ENCODE measurements at places on chromosomes 7 and 10.

DNA sequence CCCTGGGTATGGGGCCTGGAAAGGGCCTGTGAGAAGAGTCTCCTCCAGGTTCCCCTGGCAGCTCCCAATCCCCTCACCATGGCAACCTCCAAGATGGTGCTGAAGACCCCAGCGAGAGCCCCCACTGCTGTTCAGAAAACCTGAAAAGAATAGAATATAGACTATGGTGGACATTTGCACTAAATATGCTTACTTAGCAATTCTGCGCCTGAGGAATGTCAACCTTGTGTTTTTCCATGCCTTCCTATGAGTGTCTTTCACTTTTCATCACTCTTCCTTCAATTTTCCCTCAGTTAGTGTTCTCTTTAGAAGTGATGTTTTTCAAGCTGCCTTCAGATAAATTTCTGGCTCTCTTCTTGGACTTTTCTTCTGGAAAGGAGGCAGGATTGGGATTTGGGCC lies 589.2 kb downstream of the LRMDA start:
- DNase-seq, result no peak

- no peak for DNase-seq
Observed at GRCh38 chr10:84089162-84089561, 50.1 kb upstream of the GHITM start.

DNA sequence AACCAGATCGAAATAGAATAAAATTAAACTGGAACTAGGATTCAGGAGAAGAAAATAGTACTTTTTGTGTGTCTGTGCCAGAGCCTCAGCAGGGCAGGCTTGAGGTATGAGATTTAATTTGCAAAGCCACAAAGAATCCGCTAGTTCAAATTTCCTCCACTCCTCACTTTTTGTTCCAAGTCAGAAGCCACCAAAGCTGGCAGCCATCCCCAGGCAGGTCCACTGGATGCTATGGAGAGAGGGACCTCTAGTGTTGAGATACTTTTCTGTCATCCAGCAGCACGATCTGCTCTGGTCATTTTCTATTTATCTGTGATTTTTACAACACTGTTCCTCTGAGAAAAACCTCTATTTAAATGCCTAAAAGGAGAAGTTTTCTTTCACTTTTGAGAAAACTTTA lies 147.9 kb upstream of the FRMD4A start:
- DNase-seq, result no peak

DNA sequence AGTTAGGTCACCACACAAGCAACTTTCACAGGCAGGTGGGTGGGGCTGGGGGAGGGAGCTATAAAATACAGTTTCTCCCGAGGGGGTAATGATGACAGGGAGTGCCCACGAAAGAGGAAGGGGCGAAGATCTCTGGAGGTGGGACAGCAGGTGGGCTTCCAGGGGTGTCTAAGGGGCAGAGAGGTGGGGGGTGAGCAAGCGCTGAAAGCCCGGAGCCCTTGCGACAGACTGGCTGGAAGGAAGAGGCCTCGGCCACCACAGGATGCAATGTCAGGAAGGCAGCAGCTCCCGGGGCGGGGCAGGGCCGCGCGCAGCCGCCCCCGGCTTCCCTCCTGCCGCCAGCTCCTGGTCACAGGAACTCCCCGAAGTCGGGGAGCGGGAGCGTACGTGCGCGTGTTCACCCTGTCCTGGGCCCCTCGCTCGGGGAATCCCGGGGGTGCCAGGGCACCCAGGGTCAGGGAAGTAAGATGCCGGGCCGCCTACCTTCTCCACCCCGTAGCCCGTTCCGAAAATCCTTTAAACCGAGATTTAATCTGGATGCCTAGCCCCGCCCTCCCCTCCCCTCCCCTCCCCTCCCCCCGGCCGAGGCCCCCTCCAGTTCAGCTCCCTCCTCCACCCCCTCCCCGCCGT lies 105.2 kb upstream of the PPIF start:
- no peak for DNase-seq

DNA sequence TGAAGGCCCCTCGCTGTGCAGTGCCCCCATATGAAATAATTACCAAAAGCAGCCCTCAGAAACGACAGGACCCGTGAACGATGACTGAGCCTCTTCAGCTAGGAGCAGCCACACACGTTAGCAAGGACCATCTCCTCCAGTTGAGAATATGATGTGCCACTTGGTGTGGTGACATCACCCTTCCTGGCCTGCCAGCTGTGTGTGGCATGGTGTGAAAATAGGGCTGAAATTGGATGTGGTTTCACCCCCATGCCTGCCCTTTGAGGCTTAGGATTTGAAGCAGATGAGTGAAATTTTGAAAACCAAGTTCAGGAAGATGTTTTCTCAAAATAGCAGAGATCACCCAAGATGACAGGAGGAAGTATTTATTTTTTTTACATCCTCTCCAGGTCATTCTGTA lies 49.1 kb upstream of the BTBD16 start:
- DNase-seq, result no peak
